Epithelial cell of umbilical artery (primary cell): ENCODE measurements at places on chromosomes 3 and 15. TPM values are rescaled to one million over a fixed set of nuclear protein-coding genes. Genes with fewer than 3 reads are reported as not detected.

Gene GOLGA6A
- total RNA-seq, result not detected in 2 replicates

Gene GALK2
- total RNA-seq, result 76.1 and 77.3 TPM in 2 replicates

Gene KIF23
- 34.1 and 44.5 TPM in 2 replicates for total RNA-seq

Gene BBX
- 38.0 and 70.5 TPM in 2 replicates for total RNA-seq

Gene FEZF2
- total RNA-seq, result not detected in 2 replicates

Gene HIGD2B
- not detected in 2 replicates for total RNA-seq

Gene LRRIQ4
- not detected in 2 replicates for total RNA-seq

Gene GOLGA8O
- 1.1 TPM in 1 of 2 replicates, not detected in the other for total RNA-seq

Gene RGMA
- not detected in 2 replicates for total RNA-seq

Gene ACOX2
- total RNA-seq, result 1.3 and 1.7 TPM in 2 replicates

Gene ZNF35
- total RNA-seq, result 15.8 and 21.4 TPM in 2 replicates

Gene TIGIT
- total RNA-seq, result not detected in 2 replicates

Gene NEK10
- 1.8 and 1.9 TPM in 2 replicates for total RNA-seq

Gene OR5K2
- not detected in 2 replicates for total RNA-seq

Gene TM6SF1
- 22.7 and 40.7 TPM in 2 replicates for total RNA-seq

Gene HAPLN3
- total RNA-seq, result 8.1 and 9.0 TPM in 2 replicates

Gene GOLGA6L7
- total RNA-seq, result not detected in 2 replicates

Gene KCNH8
- under 0.01 TPM in 1 of 2 replicates, not detected in the other for total RNA-seq

Gene CLRN1
- not detected in 2 replicates for total RNA-seq

Gene FGD5
- total RNA-seq, result 54.0 and 58.8 TPM in 2 replicates

Gene KBTBD8
- total RNA-seq, result 3.8 and 4.5 TPM in 2 replicates

Gene CD86
- not detected in 2 replicates for total RNA-seq

Gene GYG1
- 45.6 and 47.7 TPM in 2 replicates for total RNA-seq

Gene TEX9
- 1.9 and 3.2 TPM in 2 replicates for total RNA-seq

Gene FRMD5
- total RNA-seq, result 23.1 and 29.0 TPM in 2 replicates

Gene FSD2
- not detected in 2 replicates for total RNA-seq
